CD4-positive, alpha-beta T cell treated with Interleukin-12 subunit alpha and Interleukin-12 subunit beta, for 1 hour (primary cell): ENCODE measurements at places on chromosomes 16 and 17.

- DNase-seq, result no peak
Measured at GRCh38 chr16:85908444-85908843, 9.5 kb downstream of the IRF8 start.

- no peak for DNase-seq
Measured at GRCh38 chr17:66405836-66406677, 103.6 kb downstream of the PRKCA start.

DNA sequence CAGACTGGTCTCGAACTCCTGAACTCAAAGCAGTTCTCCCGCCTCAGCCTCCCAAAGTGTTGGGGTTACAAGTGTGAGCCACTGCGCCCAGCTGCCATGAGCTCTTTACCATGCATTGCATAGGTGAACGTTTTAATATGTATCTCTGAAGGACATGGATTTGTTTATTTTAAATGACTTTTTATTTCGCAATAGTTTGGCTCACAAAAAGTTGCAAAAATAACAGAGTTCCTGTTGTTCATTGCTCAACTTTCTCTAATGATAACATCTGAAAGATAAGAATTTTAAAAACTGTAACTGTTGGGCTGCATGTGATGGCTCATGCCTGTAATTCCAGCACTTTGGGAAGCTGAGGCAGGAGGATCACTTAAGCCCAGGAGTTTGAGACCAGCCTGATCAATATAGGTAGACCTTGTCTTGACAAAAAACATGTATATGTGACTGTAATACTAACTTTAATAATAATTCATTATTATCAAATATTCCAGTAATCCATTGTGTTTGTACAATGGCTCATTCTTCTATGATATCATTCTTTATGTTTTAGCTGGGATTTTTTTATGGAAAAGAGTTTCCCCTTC, 80.1 kb downstream of the ABCC1 start:
- no peak for DNase-seq

GRCh38 chr16:15704545-15704987, 54.5 kb downstream of the NDE1 start:
- DNase-seq, result peak; percentile 76

GRCh38 chr17:58381124-58382035, 29.4 kb upstream of the SUPT4H1 start:
- no peak for DNase-seq

DNA sequence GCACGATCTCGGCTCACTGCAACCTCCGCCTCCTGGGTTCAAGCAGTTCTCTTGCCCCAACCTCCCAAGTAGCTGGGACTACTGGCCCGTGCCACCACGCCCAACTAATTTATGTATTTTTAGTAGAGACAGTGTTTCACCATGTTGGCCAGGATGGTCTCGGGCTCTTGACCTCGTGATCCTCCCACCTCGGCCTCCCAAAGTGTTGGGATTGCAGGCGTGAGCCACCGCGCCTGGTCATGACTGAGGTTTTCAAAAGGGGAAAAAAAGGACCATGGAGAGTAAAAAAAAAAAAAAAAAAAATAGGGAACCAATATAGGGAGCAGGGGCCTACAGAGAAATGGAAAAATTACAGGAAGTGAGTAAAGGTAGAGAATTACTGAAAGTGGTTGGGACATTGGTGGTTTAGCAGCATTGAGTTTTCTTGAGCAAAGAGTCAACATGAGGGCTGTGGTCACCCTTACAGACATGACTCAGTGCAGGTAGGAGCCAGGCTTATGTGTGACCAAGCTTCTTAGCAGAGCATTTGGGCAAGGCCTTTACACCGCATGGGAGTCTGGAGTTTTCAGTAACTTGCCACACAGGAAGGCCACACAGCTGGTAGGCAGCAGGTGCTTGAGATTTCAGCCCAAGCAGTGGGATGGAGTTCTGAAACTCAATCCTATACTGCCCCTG, 447.3 kb downstream of the HS3ST3B1 start:
- DNase-seq, result no peak

- no peak for DNase-seq
Measured at GRCh38 chr16:50864386-50864785, 122.5 kb downstream of the CYLD start.
